Upper lobe of left lung (tissue), 6 donors: ENCODE measurements at places on chromosomes 16 and 17. TPM values are rescaled to one million over a fixed set of nuclear protein-coding genes. Genes with fewer than 3 reads are reported as not detected.

GRCh38 chr17:57391076-57391825 is 134.9 kb downstream of the MSI2 start:
- DNase-seq: no peak

DNA sequence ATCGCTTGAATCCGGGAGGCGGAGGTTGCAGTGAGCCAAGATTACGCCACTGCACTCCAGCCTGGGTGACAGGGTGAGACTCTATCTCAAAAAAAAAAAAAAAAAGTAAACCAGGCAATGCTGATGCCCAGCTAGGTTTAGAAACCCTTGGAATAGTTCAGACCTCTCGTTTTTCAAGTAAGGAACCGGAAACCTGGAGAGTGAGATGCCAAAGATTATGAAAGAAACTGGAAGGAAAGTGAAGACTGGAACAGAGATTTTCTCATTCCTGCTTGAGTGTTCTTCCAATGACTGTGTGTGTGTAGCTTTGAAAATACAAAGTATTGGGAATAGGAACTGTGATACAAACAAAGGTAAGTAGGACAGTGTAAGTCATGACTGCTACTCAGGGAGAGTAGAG is 35.7 kb downstream of the MYH3 start:
- DNase-seq: no peak

Gene PYY
- total RNA-seq: not detected

- DNase-seq: no peak
Observed at GRCh38 chr17:41683441-41684007, 5.2 kb upstream of the EIF1 start.

DNA sequence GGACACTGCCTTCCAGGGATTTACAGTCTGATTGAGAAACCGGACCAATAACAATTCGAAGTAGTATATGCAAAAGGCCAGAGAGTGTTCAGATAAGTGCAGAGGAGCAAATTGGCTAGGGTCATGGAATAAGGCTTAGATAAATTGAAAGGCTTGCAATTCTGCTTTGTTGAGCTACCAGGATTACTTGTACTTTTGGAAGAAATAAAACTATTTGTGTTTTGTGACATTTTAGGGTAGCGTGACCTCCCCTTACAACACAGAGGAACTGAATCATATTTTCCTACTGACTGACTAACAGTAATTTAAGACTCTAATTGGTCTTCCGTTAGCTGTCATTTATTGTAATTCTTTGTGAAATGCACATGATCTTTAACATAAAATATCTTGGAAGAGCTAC is 104.7 kb downstream of the PITPNC1 start:
- DNase-seq: no peak

- DNase-seq: peak; percentile 77
Observed at GRCh38 chr16:12455287-12455798, 348.3 kb downstream of the CPPED1 start.

Gene CCL8
- total RNA-seq: not detected

DNA sequence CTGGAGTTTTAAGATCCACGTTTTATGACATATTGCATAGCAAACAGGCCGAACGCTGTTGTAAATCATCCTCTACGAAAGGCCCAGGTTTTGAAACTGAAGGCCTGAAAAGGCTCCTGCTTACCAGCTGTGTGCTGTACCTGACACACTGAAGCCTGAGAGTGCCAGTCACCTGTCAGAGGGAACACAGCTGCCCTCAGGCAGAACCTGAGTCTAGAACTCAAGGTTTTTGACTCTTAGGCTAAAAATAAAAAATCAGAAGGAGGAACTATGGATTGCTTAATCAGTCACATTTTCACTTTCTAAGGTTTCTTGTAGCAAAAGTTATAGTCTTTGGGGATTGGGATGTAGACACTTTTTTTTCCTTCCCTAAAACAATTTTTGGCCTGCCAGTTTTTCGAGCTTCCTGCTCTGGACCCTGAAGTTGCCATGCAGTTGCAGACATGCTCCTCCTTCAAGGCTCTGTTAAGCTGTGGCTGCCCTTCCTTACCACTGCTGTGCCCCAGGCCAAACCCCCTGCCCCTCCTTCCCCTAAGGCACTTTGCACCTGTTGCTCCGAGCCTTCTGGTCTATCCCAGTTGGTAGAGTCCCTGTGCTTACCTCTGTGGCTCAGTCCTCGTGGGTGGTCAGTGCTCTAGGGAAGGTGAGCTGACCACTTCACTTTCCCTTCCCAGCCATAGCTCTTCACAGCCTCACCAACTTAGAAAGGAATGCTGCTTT is 56.6 kb downstream of the TENT4B start:
- DNase-seq: no peak

DNA sequence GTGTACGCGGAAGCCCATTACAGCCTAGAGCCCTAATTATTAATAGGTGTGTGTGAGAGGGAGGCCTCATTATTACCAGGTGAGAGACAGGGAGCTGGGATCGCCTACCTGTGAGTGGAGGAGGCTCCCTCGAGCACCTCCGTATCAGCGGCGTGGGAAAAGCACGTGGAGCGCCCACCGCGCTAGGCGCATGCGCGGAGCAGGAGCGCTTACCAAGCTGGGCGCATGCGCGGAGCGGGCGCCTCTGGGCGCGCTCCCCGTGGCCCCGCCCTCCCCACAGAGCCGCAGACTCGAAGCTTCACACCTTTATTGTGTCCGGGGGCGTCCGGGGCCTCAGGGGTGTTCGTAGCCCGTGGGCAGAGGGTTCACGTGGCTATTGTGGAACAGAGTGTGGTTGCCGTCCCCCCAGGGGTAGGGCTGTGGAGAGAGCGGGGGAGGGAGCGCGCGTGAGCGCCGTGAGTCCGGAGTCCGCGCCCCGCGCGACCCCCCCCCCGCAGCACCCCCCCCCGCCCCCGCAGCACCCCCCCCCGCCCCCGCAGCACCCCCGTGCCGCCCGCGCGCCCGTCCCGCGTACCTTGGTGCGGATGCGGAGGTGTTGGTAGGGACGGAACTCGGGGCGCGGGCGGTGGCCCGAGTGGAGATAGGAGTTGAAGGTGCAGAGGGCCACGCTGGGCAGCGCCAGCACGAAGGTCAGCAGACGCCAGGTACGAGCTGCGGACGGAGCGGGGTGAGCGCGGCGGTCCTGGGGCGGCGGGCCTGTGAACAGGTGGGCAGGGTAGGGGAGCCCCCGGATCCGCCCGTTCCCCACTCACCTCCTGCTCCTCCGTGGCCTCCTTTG is 500 bp downstream of the COX6A2 start:
- peak; percentile 29 for DNase-seq

GRCh38 chr16:84648595-84649510 is 542 bp downstream of the KLHL36 start:
- DNase-seq: peak; percentile 67

DNA sequence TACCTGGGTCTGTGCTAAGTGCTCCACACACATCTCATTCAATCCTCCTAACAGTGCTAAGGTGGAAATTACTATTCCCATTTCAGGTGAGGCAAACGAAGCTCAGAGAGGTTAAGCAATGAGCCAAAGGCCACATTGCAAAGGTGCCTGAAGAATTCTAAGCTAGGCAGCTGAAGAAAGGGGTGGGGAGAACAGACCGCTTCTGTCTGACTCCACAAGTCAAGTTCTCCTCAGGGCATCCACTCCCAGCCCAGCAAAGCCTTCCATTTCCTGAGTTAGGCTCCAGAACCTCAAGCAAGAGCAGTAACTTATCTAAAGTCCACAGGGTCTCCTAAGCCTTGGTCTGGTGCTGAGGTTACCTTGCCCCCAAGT is 27.0 kb upstream of the MRPS23 start:
- no peak for DNase-seq

DNA sequence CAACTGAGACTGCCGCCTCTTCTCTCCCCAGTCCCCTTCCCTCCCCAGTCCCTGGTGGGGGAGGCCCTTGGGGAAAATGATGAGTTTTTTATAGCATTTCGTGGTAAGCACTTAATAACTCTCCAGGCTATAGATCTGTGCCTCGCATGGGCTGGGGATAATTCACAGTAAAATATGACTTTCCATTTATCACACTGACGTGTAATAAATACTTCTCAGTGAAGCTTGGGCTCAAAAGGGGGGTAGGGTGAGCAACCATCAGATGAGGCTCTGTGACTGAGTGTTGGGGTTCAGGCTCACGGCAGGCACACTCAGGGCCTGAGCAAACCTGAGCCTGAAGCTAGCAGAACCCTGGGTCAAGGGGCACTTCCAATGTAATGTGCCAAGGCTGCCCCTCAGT is 101.6 kb downstream of the CCT6B start:
- DNase-seq: no peak

Gene NOL11
- total RNA-seq: 23.6 TPM

DNA sequence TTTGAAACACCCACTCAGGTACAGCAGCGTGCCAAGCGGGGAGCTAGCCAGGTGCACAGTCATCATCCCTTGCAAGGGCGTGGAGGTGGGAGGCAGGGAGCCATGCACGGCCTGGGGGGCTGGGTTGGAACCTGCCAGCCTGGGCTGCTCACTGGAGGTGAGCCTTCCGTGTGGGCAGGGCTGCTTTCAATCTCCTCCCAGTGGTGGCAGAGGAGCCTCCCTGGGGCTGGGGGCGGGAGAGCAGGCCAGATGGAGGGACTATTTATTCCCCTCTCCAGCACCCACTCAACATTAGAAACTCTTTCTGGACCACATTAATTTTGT is 90.3 kb downstream of the KATNIP start:
- DNase-seq: no peak

DNA sequence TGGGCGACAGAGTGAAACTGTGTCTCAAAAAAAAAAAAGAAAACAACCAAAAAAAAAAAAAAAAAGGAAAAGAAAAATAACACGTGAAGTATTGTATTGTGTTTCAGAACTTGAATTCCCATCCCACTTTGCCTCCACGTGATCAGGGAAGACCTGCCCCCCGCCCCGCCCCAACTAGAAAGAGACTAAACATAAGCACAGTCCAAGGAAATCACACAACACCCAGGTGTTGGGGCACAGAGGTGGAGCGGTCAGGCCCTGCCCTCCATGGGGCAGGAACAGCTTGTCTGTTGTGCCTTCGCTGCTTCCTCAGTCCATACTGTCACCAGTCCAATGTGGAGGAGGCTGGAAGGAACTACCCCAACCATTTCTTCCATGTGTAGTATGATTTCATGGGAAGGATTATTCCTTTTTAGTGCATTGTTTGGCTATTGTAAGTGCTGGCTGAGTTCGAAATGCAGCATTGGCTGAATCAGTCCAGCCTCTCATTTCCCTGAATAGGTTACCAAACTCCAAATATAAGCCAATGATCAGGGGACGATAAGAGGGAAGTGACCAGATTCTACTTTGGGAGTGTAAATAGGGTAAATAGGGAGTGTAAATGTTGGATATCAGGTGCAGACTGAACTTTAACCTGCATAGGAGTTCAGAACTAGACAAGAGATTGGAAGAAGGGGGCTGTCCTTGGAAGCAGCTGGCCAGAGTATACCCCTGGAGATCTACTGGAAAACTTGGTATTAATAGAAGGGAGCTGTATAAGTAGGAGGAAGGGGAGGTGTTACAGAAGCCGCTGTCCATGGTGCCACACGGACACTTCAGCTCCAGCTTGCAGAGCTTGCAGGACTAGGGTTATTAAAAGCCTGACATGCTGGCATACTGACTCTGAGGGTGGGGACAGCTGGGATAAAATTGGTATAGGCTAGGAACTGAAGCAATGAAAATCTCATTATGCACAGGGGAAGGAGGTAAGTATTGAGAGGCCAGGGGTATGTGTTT is 50.7 kb downstream of the TANGO6 start:
- no peak for DNase-seq

GRCh38 chr16:11411059-11411550 is 65.8 kb downstream of the RMI2 start:
- DNase-seq: no peak

Gene RARA
- total RNA-seq: 92.7 TPM

DNA sequence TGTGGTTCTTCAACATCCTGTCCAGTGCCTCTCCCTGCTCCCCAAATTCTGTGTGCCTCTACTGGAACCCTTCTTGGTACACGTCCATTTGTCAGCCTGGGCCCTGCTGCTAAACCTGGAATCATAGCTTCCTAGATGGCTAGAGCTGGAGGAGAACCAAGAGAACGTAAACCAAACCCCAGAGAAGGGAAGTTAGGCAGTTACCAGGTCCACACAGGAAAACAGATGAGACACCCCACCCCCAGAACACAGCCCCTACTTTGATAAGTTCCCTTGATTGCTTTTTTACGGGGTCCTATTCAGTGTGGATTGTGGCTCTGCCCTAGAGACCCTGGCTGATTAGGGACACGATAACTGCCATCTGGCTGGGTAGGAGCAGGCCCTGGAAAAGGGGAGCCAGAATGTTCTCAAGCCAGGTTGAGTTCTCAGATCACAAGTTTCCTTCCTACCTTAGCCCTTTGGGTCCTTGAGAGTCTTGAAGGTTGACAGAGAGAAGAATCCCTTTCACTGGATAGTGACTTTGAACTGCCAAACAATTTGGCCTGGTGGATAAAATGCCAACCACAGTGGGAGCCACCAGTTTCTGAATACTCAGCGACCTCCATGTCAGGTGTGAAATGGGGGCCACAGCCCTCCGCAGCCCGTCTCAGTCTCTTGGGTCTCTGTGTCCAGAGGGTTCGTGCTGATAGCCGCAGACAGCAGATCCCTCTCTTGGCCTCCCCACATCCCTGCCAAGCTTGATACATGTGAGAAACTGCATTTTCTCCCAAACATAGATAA is 7.9 kb downstream of the TBX4 start:
- DNase-seq: no peak

DNA sequence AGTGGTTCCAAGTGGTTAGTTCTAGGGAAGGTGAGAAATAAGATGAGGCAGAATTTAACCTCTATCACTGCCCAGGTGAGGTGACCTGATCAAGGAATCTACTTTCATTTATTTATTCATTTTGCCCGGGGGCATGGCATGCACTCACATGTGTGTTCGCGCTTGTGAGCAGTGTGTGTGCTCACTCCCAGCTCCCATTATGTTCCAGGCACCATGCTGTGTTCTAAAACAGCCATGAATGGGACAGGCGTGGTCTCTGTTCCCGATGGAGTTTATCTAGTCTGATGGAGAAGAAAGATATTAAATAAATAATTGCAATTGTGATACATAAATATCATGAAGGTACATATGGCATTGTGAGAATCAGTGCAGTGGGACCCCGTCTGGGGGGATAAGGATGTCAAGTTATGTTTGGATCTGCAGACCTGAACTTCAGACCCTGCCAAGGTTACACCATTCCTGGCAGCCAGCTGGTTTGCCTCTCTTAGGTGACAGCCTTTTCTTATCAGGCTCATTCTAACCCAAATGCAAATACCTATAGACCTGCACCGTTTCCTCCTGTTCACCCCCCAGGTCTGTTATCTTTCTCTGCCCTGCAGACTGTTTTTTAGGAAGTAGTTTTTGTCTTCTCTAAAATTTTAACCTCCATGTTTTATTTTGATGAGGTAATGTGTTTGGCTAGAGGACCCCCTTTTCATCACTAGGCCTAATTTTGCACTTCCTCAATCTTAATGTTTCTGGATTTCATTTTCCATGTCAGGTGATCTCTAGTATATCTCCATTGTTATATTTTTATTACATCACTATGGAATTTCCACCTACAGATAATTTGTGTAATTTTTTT is 11.8 kb downstream of the CYB5B start:
- no peak for DNase-seq

GRCh38 chr17:38558728-38559050 is 47.1 kb downstream of the SRCIN1 start:
- no peak for DNase-seq

DNA sequence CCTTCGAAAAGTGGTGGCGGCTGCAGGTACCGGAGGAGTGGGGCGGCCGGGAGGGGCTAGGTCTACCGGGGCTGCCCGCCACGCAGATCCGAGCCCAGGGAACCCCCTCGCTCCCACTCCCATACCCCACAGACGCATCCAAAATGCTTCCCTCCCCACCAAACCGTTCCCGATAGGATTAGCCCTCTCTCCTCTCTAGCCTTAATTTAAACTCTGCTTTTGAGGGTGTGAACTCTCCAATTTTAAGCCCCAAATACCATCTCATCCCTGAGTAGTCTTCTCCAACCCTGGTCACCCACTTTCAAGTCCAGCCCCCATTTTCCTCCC is 260 bp upstream of the CXCL16 start:
- no peak for DNase-seq
